ENCODE measurements at places on chromosomes 5 and 9.

DNA sequence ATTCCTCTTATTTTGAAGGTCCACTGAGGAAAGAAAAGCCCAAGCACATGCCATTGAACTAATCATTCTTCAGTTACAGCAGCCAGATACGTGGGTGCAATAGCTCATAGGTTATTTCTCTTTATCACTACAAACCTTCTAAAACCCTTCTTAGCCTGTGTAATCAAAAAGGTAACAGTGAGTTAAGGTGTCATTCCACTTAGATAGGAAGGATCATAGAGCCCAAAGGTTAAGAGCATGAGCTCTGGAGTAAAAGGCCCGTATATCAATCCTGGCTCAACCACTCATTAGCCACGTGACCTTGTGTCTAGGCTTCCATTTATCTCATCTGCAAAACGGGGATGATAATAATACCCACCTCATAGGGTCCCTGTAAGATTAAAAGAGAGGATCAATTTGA is 2.7 kb downstream of the GPX8 start:
- DNase-seq: no peak

DNA sequence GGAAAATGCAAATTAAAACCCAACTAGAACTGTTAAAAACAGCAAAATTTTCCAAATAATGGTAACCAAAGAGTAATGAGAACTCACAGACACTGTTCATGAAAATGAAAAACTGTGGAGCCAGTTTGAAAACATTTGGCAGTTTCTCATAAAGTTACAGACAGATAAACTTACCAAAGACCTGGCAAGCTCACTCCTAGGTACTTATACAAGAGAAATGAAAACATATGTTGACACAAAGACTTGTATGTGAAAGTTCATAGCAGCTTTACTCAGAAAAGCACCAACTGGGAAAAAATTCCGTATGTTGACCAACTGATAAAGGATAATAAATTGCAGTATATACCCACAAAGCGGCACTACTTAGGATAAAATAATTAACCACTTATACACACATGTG is 10.3 kb downstream of the ZNF782 start:
- no peak for DNase-seq

DNA sequence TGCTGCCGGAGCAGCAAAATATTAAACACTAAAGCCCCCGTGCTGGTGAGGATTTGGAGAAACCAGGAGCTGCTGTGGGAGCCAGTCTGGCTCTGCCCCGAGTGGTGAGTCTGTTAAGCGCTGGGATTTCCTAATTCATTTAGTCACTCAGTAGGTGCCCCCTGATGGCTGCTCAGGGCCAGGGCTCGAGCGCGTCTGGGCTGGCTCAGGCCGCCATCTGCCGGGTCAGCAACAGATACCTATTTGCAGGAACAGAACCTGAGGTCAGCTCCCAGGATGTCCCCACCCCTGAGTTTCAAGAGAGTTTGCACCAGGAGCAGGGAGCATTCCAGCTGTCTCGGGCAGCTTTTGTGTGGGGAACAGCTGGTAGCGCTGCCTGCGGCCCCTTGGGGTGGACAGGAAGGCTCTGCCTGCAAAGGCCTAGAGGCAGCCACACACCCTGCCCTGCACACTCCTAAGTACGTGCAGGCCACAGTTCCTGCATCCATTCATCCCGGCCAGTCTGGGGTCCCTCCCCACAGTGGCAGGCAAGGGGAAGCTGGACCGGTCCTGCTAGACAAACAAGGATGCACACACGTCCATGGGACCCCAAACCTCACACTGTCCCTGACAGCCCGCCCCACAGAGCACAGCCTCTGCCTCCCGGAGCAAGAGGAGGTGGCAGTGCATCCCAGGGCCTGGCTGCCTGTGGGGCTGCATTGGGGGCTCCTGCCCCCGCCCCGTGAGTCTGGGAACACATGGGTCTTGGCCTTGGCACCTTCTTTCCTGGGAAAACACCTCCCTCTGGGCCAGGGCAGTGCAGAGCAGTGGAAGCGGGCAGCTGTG is 83.7 kb downstream of the ADAMTS2 start:
- no peak for DNase-seq

GRCh38 chr9:70557661-70558369 is 143.4 kb upstream of the KLF9 start:
- DNase-seq: no peak

GRCh38 chr9:124284940-124285441 is 27.2 kb downstream of the NEK6 start:
- DNase-seq: peak; percentile 82

- peak; percentile 68 for DNase-seq
These were observed 249.5 kb downstream of the MAN2A1 start for GRCh38 chr5:109939116-109939682.

Data from astrocyte (in vitro differentiated cells and primary cell).